ENCODE measurements at places on chromosomes 16 and 17. TPM values are rescaled to one million over a fixed set of nuclear protein-coding genes. Genes with fewer than 3 reads are reported as not detected.

The KCNJ2 gene
- 10.2 TPM for total RNA-seq

The CDH15 gene
- total RNA-seq: 0.17 TPM

The RCVRN gene
- total RNA-seq: not detected

The TMEM11 gene
- total RNA-seq: 30.2 TPM

DNA sequence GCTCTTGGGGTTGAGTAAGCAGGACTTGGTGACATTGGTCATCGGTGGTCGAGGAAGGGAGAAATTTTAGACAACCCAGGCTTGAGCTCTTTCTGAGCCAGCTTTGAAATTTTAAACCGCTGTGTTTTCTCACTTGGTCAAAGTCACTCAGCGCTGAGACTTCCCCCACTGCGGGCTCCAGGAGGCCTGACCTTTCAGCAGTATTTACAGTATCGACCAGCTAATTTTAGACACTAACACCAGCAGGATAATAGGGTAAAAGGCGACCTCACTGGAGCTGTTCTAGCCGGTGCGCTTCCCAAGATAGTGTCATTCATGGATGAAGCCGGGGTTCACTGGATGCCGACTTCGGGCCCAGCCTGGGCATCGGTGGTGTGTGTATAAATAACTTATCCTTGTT lies 29.7 kb upstream of the WSCD1 start:
- no peak overlapping the region for H3K4me3 ChIP-seq
- H3K36me3 ChIP-seq: no peaks in the 10 kb centered on the region
- no peak for DNase-seq
- no peak overlapping the region for H3K27ac ChIP-seq
- H3K27me3 ChIP-seq: no peaks in the 10 kb centered on the region
- H3K4me1 ChIP-seq: no peaks in the 10 kb centered on the region

DNA sequence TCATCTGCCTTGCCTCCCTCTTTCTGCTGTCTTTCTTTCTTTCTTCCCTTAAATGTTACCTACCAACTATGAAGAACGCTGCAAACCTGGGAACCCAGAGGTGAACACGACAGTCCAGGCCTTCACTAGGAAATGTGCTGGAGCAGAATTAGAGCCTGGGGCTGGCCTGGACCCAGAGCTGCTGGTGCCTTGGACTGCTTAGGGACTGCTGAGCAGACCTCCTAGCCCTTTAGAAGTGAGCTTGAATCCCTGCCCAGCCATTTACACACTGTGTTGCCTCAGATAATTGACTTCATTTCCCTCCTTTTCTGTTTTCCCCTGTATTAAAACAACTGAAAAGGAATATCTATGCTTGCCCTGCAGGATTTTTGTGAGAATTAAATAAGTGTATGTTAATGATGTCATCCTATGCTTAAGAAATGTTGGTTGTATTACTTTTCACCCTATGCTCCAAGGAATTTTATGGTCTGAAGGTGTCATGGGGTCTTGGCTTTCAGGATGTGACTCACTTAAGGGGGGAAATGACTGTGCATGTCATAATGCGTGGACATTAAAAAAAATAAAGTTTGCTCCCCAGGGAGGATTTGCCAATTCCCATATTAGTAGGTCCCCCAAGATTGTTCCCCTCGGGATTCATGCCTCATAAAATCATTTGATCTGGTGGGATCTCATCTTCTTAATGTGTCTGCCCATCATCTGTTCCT lies 11.5 kb downstream of the CDH13 start:
- peaks cover 41% of the 10 kb centered on the region for H3K4me1 ChIP-seq
- peak overlapping the region; percentile 90 for H3K27ac ChIP-seq
- H3K27me3 ChIP-seq: no peaks in the 10 kb centered on the region
- no peaks in the 10 kb centered on the region for H3K36me3 ChIP-seq
- peak; percentile 86 for DNase-seq

- H3K36me3 ChIP-seq: no peaks in the 10 kb centered on the region
- H3K4me3 ChIP-seq: no peak overlapping the region
- no peak overlapping the region for H3K27ac ChIP-seq
- no peak for DNase-seq
These were observed 172.5 kb downstream of the WWOX start for GRCh38 chr16:78271981-78272380.

Measured in astrocyte (in vitro differentiated cells and primary cell).